Nasal cavity respiratory epithelium epithelial cell of viscerocranial mucosa (primary cell): ENCODE measurements at places on chromosomes 12 and 14. TPM values are rescaled to one million over a fixed set of nuclear protein-coding genes. Genes with fewer than 3 reads are reported as not detected.

Gene POLE
- total RNA-seq: 15.4 and 19.5 TPM in 2 replicates

Gene TAS2R43
- total RNA-seq: 0.34 TPM in 1 of 2 replicates, not detected in the other

Gene CACNA1C
- total RNA-seq: under 0.01 TPM in 1 of 2 replicates, not detected in the other

Gene ATXN2
- total RNA-seq: 7.5 and 35.7 TPM in 2 replicates

Gene RIPK3
- 1.4 and 4.6 TPM in 2 replicates for total RNA-seq

Gene STAC3
- total RNA-seq: 0.34 and 0.36 TPM in 2 replicates
